ENCODE measurements at places on chromosomes 16 and 17.

GRCh38 chr17:79830303-79830702, 8.9 kb downstream of the CBX4 start:
- DNase-seq = no peak

DNA sequence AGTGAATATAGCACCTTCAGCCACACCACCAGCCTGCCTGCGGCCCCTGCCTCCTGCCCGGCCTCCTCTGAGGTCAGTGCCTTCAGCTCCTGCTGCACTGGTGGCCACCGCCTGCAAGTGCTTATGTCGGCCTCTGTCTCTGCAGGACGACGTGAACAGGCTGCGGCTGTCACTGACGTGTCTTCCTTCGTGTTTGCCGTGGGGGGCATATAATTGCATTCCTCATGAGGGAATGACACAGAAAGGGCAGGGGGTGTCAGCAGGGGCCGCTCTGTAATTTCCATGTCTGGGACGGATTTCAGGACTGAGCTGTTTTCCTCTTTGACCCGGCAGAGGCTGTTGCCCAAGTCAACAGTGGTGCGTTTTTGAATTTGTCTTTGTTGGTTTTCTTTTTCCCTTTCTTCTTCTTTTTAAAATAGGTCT, 28.5 kb downstream of the CMIP start:
- DNase-seq = no peak

DNA sequence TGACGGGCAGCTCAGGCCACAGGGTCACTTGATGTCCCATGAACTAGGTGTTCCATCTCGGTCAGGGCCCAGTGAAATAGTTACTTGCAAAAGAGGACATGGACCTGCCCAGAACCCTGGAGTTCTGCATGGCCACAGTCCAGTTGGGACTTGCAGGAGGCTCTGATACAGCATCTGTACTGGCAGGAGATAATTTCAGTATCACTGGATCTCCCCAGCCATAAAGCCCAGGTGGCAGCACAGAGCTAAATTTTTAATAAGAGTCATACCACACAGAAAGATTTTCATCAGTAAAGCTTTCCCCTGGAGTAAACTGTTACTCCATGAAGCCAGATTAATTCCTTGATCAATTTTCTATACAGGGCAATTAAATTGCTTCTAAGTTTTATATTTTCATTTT, 18.0 kb upstream of the SLC16A5 start:
- no peak for DNase-seq

DNA sequence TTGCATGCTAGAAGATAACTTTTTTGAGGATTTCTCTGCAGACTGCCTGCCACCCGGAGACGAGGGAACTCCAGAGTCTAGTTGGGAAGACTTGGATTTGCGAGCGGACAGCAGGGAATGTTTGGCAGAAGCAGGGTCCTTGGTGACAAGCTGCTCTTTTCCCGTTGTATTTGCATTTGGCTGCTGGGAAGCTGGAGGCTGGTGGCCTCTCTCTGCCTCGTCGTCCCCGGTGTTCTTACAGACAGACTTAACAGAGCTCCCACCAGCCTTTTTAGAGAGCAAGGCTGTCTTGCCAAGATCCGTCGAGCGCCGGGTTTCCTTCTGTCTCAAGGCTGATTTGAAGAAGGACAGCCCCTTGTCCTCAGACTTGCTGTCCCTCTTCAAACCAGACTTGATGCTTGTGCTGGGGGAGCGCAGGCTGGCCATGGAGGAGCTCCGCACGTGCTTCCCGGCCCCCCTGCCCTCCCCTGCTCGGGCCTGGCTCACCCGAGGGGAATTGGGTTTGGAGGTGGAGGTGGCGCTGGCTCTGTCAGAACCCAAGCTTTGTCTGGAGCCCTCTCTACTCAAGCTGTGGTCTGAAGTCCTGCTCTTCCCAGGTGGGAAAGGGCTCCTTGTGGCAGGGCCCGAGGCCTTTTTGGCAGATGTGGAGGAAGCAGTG, 81.0 kb downstream of the USP31 start:
- no peak for DNase-seq

DNA sequence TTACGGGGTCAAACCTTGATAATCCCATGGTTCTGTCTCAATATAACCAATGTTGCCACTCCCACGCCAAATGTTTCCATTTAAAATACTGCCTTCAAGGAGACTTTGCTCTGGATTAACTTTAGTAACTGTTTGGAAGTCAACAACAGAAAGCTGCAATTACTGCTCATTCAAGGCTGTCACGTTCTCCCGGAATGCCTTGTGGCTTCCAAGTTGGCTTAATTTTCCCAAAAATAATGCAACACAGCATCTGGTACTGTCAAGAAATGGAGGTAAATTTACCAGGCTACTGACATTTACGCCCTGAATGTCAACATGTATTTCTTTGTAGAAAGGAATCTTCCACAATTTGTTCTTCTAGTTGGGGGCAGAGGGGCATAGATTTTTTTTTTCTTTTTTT, 38.2 kb downstream of the GPRC5B start:
- DNase-seq = no peak

- DNase-seq = no peak
Measured at GRCh38 chr16:30184891-30185682, 1.7 kb downstream of the CORO1A start.

GRCh38 chr16:56094231-56094630, 97.1 kb upstream of the GNAO1 start:
- DNase-seq = no peak

GRCh38 chr17:2024572-2025219, 438 bp downstream of the RTN4RL1 start:
- DNase-seq = no peak

DNA sequence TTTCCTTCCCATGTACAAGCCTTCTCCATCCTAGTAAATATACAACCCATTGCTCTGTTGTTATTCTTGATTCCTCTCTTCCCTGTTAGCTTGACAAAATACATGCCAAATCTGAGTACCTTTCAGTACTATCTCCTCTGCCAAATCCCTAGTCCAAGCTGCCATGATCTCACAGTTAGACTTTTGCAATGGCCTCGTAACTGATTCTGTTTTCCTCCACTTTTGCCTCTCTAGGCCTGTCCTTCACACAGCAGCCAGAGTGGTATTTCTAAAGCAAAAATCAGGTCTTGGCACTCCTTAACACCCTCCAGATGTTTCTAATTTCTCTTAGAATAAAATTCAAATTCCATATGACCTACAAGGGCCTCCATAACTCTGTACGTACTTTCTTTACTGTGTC, 153.0 kb upstream of the RBL2 start:
- no peak for DNase-seq

DNA sequence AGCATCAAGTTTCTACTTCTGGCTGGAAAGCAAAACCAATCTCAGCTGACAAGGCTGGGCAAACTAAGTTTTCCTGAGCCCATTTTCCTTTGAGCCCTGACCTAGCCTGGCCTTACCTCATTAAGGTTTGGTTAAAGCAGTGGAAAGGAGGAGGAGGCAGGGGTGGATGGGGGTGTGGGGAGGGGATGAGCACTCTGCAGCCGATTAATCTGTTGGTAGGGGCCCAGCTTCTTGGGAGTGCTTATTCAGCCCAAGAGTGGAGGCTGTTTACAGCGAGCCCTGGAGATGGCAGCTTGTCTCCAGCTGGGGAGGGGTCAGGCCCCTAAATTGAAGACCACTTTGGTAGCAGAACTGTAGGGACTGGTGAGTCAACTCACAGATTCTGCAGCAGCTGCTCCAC, 12.0 kb downstream of the SMCR8 start:
- DNase-seq = no peak

DNA sequence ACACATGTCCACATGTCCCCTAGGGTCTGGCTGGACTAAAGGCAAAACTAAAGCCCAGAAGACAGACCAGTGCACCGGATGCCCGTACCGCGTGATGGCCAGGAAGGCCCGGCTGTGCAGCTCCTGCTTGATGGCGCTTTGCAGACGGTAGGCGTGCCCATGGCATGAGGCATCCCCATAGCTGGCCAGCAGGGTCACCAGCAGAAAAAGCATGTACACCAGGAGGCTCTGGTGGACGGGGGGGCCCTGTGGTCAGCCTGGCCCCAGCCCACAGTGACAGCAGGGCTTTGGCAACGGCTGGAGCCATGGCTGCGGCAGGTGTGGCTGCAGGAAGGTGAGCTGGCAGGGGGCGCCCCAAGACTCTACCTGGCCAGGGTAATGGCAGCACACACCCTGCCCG, 42.8 kb downstream of the PKD1 start:
- DNase-seq = no peak

DNA sequence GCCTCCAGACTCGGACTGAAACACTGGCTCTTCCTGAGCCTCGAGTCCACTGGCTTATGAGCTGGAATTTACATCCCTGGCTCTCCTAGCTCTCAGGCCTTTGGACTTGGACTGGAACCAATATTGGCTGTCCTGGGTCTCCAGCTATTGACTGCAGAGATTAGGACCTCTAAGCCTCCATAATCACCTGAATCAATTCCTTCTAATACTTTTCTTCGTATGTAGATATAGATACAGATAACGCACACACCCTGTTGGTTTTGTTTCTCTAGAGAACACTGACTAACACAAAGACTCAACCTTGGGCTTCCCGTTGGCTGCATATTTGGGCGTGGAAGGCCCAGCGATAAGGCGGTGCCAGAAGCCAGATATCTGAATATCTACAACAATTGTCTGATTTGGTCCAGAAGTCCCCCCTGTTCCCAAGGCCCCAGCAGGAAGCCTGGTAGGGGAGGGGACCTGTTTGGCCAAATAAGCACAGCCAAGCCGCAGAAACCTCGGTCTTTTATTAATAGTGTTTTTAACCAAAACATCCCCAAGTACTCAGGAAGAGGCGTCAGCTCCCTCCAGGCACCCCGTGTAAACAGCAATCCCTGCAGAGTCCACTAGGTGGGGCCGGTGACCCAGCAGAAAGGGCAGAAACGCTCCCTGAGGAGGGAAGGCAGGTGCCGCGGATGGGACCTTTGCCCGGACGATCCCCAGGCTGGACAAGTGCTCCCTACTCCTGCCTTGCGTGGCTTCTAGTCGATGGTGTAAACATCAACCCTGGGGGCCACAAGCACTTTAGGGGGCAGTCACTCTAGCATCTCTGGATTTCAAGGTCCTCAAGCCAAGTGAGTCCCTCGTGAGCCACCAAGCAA, 57.0 kb downstream of the ABR start:
- DNase-seq = peak; percentile 81

GRCh38 chr17:49362723-49363117, 670 bp upstream of the ZNF652 start:
- DNase-seq = no peak

All from stimulated activated CD8-positive, alpha-beta memory T cell treated with anti-CD3 and anti-CD28 coated beads, Interleukin-7, amount 100 ng/mL, for 24 hours (primary cell).